ENCODE measurements at places on chromosomes 4 and X.

GRCh38 chr4:100189820-100190642, at the start of gene DDIT4L:
DDIT4L (minus strand) TSS chr4:100190468; CDS start chr4:100189983, 485 bp downstream.
- DNase-seq, result peak; percentile 69

- no peak for DNase-seq
Measured at GRCh38 chrX:136146614-136147314, 569 bp upstream of the FHL1 start.

GRCh38 chr4:174248407-174248806, 35.1 kb downstream of the FBXO8 start:
- no peak for DNase-seq

DNA sequence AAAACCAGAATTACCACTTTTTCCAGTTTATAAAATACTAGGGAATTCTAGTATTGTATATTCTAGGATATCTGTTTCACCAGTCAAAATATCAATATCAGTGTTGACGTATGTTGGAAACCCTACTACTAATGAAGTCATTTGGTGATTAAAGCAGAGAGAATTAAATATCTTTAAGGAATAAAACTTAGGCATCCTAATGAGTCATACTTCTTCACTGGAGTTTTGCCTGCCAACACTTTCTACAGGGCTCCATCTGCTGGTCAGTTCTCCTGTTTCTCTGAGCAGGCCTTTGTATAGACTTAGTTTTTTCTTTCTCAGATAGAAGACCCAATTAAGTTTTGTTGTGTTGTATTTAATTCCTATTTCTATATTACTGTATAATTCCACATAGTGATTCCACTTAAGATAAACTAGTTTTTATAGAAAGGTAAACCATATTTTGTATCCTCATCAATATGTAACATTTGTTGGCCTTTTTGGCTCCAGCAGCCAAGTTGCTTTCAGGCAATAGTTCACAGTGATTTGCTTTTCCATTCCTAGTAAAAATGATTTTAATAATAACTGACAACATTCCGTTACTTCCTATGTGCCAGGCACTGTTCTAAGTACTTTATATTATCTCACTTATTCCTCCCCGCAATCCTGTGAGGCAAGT, 3.5 kb downstream of the AP1AR start:
- DNase-seq, result peak; percentile 80

GRCh38 chr4:55364691-55365344, 18.8 kb downstream of the SRD5A3 start:
- peak; percentile 35 for DNase-seq

DNA sequence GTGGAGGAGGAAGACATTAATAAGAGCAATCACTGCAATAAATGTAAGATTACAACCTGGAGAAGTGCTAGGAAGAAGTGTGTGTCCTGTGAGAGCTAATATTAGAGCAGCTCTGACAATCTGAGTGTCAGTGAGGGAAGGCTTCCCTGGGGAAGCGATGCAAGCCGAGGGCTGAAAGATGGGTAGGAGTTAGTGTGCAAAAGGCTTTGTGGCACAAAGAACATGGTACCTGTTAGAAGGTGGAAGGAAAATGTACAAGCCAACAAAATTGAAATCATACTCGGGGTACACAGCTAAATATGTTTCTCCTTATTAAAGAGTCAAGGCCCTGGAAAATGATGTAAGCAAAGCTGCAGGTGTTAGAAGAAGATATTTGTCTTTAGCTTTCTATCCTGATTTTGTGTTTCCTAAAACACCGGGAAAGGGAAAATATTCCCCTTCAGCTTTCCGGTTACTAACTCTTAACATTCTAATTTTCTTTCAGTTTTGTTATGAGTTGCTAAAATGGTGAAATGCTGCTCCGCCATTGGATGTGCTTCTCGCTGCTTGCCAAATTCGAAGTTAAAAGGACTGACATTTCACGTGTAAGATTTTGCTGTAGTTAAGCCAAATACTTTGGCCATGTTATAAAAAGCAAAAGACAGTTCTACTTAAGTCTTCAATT, 808 bp downstream of the THAP6 start:
- DNase-seq, result no peak

- DNase-seq, result peak; percentile 28
Measured at GRCh38 chrX:26649534-26649933, 433.6 kb downstream of the MAGEB5 start.

DNA sequence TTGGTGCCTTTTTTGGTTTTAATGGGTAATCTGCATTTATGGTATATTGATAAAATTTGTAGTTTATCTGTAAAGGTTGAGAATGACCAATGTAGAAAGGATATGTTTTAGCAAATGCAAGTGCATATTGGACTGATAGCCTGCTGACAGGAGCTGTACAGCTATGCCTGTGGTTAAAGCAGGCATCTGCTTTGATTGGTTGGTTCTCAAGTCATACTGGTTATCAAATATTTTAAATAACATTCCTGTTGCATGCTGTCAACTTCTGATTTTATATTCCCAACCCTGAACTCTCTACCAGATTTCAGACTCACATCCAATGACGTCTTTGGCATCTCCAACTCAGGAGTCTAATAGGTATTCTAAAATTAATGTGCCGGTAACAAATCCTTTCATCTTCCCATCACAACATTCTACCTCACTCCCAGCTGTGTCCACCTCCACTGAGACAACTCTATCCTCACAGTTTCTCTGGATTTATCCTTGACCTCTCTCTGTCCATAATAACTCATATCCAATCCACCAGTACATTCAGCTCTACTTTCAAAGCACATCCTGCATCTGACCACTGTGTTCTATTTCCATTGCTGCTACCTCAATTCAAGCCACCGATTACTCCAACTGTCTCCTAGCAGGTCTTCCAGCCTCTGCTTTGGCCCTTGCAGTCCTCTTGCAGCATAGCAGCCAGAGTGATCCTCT, 125.7 kb downstream of the CAMK2D start:
- DNase-seq, result no peak

DNA sequence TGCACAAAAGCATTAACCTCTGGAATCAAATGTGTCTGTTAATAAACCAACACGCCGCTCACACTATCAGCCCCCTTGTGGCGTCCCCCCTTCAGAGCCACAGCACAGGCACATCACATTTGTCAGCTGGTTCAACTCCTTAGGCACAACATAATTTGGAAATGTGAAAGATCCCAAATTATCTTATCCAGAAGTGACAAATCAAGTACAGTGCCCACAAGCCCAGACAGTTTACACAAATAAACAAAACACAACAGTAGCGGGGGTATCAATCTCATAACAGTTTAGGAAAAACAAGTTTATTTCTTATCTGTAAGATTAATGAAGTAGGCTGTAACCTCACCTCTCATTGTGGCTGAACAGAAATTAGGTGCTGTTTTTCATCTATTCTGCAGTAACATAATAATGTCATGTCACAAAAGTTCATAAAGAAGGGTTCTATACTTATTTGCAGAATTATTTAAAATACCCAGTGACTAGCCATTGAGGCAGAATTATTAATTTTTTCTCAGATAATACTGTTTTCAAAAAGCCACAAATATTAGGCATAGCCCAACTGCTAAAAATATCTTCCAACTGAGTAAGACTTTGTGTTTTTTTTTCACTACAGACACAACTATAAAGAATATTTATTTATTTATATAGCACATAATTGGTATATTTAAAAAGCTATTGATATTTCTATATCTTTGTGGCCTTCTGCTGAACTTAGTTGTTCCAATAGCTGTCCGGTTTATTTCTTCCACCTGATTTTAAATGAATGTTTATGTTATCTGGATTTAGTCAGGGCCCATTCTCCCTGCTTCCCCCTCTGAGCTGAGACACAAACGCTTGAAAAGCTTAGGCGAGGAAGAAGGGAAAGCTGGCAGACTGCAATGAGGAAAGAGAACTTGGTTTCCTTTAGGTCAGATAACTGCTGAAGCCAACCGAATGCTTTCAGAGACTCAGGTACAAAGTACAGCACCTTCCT, 214.7 kb downstream of the QDPR start:
- DNase-seq, result no peak

- no peak for DNase-seq
Measured at GRCh38 chrX:905848-906566, 275.4 kb downstream of the SHOX start.

DNA sequence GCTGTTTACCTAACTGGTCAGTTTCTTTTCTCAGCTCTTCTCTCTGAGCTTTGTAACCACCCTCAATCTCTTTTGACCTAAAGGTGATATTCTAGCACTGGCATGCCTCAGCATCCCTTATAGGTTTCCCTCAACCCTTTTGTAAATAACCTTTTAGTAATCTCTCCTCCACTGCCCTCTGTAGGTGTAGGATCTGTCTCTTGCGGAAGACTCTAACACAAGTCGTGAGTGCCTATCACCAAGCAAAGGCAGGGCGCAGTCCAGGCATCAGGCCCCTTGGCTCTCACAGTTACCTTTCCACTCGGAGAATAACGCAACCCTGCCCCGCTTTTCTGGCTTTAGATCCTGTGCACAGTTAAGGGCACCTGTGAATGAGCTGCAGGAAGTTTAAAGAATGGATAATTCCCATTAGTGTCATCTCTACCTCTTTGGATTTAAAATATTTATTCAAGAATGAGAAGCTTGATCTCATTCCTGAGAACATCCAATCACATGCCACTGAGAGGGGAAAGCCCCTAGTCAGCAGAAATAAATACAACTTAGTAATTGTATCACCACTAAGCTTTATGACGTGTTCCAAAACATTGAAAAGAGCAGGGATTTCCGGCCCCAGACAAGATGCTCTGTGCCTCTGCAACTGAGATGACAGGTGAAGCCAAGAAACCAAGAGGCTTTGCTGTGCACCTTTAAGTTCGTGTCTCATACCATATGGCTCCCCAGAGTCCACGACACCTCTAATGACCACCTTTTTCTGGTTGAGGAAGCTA, 58.8 kb downstream of the SPINK2 start:
- DNase-seq, result peak; percentile 42

- DNase-seq, result no peak
Measured at GRCh38 chr4:66298569-66298968, 628.3 kb upstream of the EPHA5 start.

GRCh38 chr4:10121568-10122208, 5.1 kb upstream of the WDR1 start:
- no peak for DNase-seq

DNA sequence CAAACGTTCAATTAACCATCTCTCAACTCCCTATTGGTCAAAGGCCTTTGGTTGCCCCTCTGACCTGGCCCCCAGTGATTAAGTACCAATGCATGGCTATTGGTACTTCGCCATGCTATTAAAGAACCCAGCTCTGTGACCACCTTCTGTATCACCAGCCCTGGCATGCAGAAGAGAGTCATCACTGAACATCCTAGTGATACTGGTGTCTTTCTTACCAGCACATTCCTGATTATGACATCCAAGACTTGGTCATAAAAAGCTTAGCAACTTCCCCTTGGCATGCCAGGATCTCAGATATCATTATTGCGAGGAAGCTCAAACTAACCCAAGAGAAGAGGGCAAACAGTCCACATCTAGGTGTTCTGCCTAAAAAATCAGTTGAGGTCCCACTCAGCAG, 122.3 kb upstream of the OTUD4 start:
- no peak for DNase-seq

DNA sequence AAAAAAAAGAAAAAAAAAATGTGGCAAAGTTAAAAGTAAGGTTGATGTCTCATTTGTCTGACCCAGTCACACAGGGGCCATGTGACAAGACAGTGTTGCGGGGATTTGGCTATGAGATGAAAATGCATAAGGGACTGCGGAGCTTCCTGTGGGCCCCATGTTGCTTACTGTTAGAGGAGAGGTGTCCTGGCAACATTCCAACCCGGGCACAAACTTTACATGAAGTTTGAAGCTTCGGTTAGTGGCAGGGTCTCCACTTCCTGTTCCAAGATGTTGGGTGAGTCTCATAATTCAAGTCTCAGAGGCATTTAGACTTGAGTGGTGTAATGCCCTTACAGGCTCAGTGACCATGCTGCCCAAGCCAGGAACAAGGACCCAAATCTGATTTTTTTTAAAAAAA, 111.3 kb downstream of the MAML3 start:
- DNase-seq, result no peak

DNA sequence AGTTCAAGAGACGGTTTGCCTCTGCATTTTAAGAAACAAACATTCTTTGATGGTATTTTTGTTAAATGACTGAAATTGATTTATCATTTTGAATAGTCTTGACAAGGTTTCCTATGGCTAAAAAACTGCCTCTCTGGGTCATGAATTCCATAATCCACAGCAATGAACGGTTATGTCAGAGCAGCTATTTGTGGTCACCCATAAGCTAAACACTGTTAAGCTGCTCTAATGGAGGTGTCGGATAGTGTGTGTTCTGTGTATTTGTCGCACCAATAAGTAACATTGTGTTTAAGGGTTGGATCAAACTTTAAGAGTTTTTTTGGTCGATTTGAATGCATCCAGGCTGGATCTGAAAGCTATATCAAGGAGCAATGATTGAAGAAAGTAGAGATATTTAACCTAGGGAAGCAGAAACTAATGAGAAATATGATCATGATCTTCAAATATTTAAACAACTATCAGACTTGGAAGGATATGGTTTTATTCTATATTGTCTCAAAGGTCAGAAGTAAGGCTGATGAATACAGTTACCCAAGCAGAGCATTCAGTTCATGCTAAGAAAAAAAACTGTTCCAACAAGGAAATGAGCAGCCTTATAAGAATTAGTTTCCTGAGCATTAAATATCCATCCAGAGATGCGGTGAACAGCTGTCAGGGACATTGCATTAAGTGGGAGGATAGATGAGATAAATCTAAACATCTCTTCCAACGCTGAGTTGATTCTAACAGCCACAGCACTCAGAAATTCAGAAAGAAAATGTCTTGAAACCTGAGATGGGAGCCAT, 232.3 kb upstream of the RPS6KA3 start:
- DNase-seq, result no peak

GRCh38 chr4:2408401-2408958, 10.0 kb downstream of the ZFYVE28 start:
- no peak for DNase-seq

DNA sequence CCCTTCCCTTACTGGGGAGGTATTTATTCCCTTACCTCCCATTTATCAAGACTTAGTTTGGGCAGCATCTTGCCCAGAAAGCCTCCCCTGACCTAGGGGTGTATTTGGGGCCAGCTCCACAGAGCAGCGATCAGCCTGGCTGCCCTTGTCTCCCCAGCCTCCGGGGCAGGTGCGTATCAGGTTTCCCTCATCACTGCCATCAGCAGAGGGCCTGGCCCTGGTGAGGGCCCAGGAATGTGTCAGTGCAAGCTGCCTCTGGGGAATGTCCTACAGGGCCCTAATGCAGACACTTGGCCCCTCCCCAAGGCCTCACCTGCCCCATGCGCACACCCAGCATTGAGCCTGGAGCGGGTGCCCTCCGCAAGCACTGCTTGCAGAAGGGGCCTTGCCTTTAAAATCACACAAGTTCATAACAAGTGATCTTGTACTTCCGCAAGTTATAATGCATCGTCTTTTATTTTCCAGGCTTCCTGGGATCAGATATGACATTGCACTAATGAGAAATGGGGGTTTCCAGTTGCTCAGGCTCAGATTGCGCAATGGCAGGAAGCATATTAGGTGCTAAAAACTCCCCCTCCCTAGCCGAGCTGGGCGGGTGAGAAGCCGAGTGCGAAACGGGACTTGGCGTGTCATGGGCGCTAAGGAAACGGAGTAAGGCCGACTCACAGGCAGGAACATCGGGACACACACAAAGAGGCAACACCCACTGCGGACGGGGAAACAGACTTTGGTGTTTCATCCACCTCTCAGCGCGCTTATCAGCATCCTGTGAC, 25.4 kb upstream of the AFAP1 start:
- DNase-seq, result peak; percentile 46
